ENCODE measurements at places on chromosomes 3 and 15.

- peak; percentile 20 for DNase-seq
Measured at GRCh38 chr3:161096771-161097367, 8.3 kb downstream of the B3GALNT1 start.

GRCh38 chr3:115871735-115872134 lies 248.4 kb downstream of the GAP43 start:
- no peak for DNase-seq

- DNase-seq, result no peak
Measured at GRCh38 chr3:139552632-139553365, 13.3 kb upstream of the RBP1 start.

GRCh38 chr3:46365041-46365440 lies 5.7 kb upstream of the CCR5 start:
- no peak for DNase-seq

GRCh38 chr3:11845651-11846050 lies 1.0 kb downstream of the TAMM41 start:
- DNase-seq, result no peak

DNA sequence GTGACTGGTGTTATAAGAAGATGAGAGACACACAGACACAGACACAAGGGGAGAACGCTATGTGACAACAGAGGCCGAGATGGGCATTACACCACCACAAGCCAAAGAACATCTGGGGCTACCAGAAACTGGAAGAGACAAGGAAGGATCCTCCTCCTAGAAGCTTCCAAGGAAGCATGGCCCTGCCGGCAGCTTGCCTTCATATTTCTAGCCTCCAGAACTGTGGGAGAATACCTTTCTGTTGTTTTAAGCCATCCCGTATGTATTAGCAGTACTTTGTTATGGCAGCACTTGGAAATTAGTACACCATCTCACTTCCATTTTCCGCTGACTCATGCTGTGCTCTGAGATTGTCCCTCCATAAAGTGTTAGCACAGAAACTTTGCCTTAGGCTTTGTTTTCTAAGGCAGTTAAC lies 38.7 kb upstream of the CA12 start:
- DNase-seq, result no peak

- peak; percentile 17 for DNase-seq
Measured at GRCh38 chr15:62782071-62782841, 260.3 kb upstream of the TPM1 start.

DNA sequence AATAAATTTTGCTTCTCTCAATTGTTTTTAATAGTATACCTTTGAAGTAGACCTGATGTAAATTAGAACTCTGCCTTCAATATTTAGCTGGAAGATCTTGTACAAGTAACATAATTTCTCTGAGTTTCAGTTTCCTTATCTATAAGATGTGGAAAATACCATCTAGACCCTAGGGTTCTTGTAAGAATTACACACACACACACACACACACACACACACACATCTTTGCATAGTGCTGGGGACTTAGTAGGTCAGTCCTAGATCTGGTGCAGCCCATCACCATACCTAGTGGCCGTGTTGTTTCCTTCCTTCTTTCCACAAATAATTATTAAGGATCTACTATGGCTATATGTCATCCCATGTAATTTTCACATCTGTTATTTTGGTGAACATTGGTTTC lies 11.0 kb downstream of the TRAT1 start:
- DNase-seq, result no peak

DNA sequence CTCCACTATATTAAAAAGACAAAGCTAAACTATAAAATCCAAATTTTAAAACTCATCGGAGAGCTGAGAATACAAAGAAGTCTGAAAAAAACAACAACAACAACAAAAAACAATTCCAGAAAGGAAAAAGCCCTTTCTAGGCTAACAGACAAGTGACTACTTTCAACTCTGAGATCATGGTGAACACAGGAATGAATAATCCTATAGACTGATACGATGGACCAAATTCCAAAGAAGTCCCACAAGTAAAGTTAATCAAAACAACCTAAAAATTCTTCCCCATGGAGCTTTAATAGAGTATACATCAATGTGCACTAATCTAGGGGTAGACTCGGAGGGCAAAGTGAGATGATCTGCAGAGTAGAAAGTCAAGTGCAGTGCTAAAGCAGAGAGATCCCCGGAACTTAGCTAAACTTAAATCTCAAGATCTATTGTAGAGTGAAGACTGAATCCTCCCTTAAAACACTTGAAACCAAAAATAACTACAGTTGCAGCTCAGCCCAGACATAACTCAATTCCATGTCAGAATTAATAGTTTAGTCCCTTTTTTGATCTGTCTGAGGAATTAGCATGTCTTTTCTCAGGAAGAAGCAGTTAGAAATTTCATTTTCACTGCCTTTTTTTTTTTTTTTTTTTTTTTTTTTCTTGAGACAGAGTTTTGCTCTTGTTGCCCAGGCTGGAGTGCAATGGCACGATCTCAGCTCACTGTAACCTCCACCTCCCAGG lies 43.5 kb downstream of the MYO9A start:
- no peak for DNase-seq

DNA sequence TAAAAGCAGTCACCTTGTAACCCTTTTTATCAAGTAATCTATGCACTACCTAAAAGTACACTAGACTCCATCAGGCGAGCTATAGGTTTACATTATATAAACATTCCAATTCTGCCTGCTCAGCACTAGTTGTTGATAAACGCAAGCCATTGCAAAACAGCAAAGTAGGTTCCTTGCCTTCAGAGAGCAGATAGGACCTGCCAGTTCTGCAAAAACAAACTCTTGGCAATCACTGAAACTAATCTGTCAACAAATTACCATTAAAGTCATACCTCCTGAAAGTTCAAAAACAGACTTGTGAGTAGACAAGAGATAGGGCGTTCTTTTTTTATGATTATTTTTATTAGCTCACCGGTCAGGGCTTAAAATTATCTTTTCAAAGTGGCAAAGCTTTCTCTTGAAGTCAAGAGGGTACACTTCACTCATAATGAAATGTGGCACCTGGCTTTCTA lies 392.5 kb downstream of the FOXP1 start:
- DNase-seq, result peak; percentile 12

GRCh38 chr3:71046791-71047190 lies 536.7 kb downstream of the FOXP1 start:
- no peak for DNase-seq

GRCh38 chr3:197801891-197802778 lies 11.1 kb downstream of the LRCH3 start:
- no peak for DNase-seq

DNA sequence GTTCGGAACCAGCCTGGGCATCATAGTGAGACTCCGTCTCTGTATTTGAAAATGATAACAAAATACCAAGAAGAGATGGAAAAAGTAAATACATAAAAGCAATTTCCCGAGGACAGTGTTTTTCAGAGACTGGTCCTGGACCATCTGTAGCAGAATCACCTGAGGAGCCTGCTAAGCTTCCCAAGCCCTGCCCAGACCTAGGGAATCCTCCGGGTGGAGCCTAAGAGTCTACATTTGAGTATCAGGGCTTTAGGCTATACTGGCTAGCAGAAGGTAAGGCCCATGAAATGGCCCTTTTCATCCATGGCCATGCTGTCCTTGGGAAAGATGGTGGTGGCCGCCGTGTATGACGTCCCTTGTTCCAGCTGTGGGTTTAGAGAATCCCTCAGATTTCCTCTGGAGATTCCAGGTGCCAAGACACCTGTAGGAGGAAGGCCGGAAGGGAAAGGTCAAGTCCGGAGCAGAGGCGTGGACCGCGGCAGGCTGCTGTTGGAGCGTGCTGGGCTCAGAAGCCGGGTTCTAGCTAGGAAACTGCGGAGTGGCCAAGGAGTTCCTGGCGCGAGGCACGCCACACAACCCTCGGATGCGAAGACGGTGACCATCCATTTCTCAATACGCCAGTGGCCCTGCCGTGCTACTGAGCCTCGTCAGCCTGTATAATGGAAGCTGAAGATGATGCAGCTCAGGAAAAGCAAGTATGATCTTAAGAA lies 50.9 kb downstream of the TMEM44 start:
- DNase-seq, result no peak

DNA sequence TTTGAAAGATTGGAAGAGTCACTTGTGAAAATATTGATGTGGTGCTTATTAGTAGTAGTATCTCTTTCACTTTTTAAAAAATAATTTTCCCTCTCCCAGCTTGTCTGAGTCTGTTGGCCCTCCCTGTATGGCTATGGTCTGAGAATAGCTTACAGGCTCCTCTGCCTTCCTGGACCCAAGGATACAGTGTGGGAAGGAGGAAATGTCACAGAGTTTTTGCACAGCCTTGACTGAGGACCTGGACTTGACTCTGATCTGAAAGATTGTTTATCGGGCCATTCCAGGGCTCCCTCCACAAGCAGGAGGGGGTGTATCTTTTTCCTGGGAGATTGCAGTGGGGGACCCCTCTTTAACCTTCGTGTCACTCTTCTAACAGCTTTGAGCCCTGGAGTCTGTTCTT lies 59.7 kb downstream of the TLNRD1 start:
- no peak for DNase-seq

- DNase-seq, result no peak
Measured at GRCh38 chr3:119310071-119310470, 15.9 kb downstream of the ARHGAP31 start.

DNA sequence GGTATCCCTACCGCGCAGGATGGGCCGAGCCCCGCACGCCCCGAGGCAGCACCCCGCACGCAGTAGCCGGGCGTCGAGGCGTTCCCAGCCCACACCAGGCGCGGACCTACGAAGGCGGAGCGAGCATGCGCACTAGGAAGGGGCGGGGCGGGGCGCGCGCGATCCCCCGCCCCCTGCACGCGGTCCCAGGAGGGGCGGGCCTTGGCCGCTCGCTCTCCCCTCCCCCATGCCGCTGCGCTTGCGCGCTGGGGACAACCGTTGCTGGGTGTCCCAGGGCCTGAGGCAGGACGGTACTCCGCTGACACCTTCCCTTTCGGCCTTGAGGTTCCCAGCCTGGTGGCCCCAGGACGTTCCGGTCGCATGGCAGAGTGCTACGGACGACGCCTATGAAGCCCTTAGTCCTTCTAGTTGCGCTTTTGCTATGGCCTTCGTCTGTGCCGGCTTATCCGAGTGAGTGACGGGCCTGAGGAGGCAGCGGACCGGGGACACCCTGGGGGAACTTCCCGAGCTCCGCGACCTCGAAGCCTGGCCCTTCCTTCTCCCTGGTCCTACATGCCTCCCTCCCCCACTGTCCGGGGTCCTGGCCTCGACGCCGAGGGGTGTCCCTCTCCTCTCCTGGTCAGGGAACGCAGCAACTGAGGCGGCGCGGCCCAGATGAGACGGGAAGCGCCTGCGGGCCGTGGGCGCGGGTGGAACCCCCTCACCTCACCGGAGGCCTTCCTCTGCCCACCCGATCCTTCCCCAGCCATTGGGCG lies at the start of gene SPESP1:
Gene SPESP1, plus strand, starts transcription at position 258 of the 755 bp plus-strand sequence. Its CDS starts 129 bp downstream, at position 387.
- no peak for DNase-seq

- DNase-seq, result no peak
Measured at GRCh38 chr15:38171973-38172372, 80.7 kb upstream of the SPRED1 start.

- no peak for DNase-seq
Measured at GRCh38 chr15:42338500-42338899, 20.8 kb upstream of the CAPN3 start.

DNA sequence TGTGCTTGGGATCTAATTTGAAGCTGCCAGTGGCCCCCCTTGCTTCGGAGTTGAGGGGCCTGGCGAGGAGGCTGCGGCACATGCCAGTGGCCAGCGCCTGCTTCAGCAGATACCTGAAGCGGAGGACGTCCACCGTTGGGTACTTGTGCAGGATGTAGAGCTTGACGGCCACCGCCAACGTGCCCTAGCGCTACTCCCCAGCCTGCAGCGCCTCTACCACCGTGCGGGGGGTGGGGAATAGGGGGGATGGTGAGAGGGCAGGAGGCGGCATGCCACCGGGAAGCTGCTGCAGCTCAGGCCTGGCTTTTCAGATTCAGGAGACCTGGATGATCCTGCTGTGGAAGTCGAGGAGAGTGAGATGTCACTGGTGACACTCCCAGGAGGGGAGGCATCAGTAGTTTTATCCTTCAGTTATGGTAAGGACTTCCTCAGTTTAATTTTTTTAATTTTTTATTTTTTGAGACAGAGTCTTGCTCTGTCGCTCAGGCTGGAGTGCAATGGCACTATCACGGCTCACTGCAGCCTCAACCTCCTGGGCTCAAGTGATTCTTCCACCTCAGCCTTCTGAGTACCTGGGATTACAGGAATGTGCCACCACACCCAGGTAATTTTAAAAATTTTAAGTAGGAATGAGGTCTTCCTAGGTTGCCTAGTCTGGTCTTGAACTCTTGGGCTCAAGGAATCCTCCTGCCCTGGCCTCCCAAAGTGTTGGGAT lies 150.6 kb upstream of the FRMD4B start:
- no peak for DNase-seq

DNA sequence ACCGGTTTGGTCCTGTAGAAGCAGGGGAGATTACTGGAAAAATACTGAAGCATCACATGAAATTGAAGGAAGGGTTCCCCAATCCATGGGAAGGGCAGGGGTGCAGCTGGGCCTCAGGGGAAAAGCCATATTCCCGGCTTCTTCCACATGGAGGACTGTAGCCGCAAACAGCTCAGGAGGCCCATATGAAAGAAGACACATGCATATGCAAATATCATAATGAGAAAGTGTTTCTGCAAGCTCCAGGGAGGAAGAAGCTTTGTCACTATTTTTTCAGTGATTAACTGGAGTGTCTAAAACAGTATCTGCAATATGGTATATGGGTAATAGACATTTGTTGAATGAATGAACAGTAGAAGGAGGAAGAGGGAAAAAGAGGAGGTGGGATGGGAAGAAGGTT lies 19.1 kb downstream of the DPH3 start:
- DNase-seq, result no peak

- no peak for DNase-seq
Measured at GRCh38 chr3:102255736-102256135, 179.1 kb upstream of the ZPLD1 start.

GRCh38 chr3:168251371-168251770 lies 155.6 kb upstream of the GOLIM4 start:
- no peak for DNase-seq

DNA sequence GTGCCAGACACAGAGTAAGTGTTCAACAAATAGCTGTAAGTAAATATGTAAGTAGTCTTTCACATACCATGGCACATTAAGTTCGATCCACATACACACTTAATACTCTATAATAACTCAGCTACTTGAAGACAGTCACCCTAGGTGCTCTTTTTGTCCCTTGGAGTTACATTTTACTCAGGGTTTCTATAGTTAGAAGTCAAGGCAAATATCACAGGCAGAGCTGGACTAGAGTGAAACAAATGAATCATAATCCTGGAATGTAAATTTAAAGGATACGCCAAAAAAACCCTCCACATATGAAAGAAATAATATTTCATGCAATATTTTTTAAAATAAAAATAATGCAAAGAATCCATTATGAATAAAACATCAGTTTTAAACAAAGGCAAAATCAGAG lies 461.8 kb downstream of the MAGI1 start:
- no peak for DNase-seq

- DNase-seq, result no peak
Measured at GRCh38 chr15:99095626-99096025, 9.3 kb upstream of the SYNM start.

DNA sequence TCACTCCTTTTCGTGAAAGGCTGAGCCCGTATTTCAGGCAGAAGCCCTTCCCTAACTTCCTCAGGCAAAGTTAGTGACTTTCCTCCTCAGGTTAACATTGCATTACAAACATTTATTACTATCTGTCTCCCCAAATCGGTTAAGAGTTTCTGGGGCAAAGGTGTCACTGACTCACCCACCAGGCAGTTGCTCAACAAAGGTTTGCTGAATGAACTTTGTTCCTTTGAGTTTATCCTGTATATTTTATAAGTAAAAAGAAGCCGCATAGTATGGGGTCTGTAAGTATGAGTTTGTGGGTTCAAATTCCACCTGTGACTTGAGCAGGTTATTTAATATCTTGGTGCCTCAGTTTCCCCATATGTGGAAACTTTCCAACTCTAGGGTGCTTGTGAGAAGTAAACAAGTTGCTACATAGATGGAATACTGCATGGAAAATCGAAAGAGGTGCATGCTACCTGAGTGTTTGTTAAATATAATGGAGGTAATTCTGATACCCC lies 177.7 kb downstream of the THRB start:
- DNase-seq, result no peak

Measured in DMS153 (cell line).